GDM1 (cell line): ENCODE measurements at places on chromosomes 1 and 21.

GRCh38 chr1:173016419-173016818 lies 34.3 kb downstream of the TNFSF18 start:
- no peak for DNase-seq

GRCh38 chr1:43834280-43835081 lies 99.1 kb upstream of the ARTN start:
- no peak for DNase-seq

DNA sequence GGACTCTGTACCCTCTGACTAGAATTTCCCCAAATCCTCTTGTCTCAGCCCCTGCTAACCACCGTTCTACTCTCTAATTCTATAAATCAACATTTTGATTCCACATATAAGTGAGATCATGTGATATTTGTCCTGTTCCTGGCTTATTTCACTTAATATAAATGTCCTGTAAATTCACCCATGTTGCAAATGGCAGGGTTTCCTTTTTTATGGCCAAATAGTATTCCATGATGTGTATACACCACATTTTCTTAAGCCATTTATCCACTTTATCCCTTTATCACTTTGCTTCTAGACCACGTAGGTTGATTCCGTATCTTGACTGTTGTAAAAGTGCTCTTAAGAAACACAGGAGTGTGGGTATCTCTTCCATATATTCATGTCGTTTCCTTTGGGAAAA lies 8.9 kb downstream of the RNF187 start:
- no peak for DNase-seq

DNA sequence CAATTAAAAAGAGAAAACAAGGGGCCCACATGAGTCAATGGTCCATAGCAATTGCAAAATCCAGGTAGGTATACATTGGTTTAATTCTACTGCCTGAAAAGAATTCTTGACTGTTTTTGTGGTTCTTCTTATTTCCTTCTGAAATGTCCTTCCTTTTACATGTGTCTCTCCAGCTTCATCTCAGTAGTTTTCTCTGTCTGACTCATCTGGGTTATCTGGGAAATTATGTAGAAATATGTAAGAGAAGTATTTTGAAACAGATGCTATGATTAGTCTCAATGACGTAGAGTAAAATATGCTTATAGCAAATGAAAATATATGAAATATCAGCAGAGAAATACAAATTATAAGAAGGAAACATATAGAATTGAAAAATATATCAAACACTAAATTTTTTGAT lies 953.2 kb downstream of the BRINP3 start:
- no peak for DNase-seq

GRCh38 chr1:63732666-63733065 lies 41.2 kb upstream of the ROR1 start:
- DNase-seq = no peak

- no peak for DNase-seq
Observed at GRCh38 chr1:67194209-67194863, 28.1 kb downstream of the IL23R start.

DNA sequence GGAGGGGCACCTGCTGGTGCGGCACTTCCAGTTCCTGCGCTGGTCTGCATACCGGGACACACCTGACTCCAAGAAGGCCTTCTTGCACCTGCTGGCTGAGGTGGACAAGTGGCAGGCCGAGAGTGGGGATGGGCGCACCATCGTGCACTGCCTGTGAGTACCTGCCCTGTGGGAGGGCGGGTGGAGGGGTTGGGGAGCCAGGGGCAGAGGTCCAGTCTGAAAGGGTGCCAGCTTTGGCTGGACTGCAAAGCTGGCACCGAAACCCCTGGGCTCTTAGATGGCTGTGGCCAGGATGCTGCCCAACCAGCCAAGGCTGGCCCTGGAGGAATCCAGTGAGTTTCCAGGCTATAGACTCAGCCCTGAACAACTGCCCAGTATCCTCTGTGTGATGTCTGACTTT lies 87.3 kb downstream of the PTPRU start:
- DNase-seq = no peak

DNA sequence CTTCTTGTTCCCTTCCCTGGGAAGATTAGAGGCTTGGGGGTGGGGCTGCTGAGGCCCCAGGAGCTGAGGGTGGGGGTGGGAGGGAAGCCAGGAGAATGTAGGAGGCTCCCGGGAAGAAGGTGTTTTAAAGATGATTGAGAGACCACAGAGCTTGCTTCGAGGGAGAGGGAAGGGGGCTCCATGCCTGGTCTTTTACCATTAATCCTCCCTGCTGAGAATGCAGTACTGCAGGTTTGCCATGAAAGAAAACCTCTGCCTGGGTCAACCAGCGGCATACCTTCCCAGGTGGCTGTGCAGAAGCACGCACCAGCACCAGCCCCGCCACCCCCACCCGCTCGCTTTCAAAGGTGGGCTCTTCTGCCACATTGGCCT lies 15.4 kb downstream of the ABCA4 start:
- DNase-seq = no peak

GRCh38 chr1:221316491-221317056 lies 425.3 kb downstream of the DUSP10 start:
- no peak for DNase-seq

- DNase-seq = no peak
Observed at GRCh38 chr1:10788592-10789006, 7.8 kb downstream of the CASZ1 start.

GRCh38 chr21:35616090-35616489 lies 444.2 kb downstream of the SETD4 start:
- no peak for DNase-seq

- no peak for DNase-seq
Observed at GRCh38 chr1:85314726-85315125, 38.3 kb upstream of the BCL10 start.

DNA sequence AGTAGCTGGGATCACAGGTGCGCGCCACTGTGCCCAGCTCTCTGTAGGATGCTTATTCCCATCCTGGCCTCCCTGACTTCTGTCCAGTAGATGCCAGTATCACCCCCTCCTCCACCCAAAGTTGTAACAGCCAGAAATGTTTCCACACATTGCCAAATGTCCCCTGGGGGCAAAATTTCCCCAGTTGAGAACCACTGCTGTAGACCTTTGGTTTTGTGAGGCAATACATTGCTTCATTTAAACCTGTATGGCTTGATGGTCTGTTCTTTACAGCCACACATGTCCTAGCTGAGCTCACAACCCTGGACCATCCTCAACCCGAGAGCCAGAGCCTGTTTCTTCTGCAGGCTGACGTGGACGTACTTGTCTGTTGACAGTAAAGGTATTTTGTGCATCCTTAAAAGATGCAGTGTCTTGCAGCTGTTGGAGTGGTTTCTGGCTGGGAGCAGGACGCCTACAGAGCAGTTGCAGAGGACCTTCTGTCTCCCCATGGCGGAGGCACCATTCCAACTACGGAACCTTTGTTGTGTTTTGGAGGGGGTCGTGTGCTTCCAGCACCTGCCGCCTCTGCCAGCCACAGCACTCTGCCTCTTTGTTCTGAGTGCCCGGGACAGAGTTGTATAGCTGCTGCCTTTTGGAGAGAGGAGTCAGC lies 26.6 kb downstream of the DOP1B start:
- no peak for DNase-seq

DNA sequence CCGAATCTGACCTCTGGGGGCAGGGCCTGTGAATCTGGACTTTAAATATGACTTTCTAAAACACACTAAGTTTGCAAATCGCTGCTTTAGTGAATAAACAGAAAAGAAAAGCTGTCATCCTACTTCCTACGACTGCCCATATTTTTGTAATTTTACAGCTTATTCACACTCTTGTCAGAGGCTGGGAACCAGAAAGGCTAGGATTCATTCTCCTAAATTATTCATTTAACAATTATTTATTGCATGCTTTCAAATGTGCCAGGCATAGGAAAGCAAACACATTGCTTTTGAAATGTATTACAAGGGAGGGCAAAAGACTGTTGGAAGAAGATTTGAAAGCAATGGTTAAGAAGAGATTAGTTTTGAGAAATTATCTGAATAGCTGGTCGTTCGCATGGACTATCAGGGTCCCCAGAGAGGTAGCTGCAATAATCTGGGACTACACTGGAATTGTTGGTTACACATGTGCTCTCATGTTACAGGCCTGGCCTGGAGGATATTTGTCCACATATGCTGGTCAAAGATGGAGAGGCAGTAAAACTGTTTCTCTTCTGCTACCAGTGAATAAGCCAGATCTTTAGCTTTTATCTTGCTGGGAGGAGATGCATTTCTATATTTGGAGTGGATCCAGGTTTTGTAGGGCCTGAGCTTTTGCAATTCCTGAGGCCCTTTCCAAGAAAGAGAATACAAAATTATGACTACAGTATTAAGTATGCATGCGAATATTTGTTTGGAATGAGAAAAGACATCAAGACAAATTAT lies 29.6 kb upstream of the SFPQ start:
- DNase-seq = no peak

DNA sequence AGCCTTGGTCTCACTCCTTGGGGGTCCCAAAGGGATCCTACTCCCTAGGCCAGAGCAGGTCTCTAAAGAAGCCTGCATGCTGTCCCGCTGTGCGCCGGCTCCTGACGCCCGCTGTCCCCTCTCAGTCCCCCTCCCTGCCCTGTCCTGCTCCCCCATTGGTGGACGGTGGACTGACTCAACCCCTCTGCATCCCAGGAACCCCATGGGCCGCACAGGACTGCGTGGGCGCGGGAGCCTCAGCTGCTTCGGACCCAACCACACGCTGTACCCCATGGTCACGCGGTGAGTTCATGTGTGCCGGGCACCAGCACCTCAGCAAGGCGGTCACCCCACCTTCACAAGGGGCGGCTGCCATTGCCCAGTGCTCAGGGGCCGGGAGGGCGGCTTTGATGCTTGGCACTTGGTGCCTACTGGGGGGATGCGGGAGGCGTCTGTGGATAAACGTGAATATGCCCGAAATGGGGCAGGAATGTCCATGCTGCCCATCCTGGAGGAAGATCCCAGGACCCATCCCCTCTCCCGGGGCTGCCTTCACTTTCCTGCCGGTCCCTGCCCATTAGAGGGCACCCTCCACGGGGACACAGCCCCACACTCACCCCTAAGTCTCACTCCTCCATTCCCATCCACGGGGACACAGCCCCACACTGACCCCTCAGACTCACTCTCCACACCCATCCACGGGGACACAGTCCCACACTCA lies 20.2 kb upstream of the LRRC3 start:
- no peak for DNase-seq

GRCh38 chr1:208565756-208566440 lies 321.7 kb upstream of the PLXNA2 start:
- DNase-seq = no peak

DNA sequence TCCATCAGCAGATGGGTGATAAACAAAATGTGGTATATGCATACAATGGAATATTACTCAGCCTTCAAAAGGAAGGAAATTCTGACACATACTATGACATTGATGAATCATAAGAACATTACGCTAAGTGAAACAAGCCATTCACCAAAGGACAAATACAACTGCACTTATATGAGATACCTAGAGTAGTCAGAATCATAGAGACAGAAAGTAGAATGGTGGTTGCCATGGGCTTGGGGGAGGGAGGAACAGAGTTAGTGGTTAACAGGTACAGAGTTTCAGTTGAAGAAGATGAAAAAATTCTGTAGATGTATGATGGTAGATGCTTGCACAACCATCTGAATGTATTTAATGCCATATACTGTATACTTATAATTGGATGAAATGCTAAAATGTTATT lies 39.1 kb upstream of the KCNK2 start:
- no peak for DNase-seq

- DNase-seq = peak; percentile 19
Observed at GRCh38 chr1:230310381-230311163, 115.6 kb downstream of the PGBD5 start.

DNA sequence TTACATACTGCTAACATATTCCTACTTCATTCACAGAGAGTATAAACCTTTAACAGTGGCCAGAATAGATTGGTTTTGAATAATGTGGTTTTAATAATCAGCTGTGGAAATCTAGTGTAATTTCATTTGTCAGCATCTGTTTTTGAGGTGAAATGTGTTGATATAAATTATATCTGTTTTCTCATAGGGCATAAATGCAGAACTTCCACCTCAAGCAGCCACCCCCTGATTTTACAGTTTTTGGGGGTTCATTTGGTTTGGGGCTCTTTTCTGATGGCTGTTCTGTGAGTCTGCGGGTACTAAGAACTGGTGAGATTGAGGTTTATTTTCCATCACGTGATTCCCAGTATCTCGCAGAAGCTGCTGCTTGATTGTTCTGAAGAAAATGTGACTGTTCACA lies 23.2 kb downstream of the EDARADD start:
- no peak for DNase-seq

DNA sequence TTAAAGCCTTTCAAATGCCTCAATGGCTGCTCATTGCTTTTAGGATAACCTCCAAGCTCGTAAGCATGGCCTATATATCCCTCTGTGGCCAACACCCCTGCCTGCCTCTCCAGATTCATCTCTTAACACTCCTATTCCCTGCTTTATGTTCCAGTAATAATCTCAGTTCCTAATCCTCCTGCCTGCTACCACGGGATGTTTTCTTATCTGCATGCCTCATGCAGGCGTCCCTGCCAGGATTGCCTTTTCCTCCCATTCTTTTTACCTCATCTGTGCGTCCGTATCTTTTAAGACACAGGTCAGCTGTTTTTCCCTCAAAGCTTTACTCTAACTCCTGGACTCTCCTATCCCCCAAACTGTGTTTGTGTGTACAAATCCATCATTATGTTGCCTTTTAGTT lies 36.1 kb downstream of the ZBTB40 start:
- no peak for DNase-seq

DNA sequence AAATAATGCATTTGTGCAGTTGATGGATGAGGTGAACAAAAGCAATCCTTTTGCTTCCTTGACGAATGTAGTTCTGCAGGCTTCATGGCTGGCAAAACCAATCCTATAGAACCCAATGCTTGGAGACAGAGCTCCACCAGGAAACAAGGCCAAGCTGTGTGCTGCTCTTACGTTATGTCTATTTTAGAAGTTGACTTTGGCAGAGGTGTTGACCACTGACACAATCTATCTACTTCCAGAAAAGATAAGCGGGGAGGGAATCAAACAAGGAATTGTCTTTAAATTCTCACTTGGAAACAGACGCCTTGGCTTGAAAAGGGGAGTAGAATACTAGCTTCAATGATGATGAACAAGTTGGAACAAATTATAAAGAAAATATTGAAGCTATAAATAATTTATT lies 211.2 kb downstream of the SETD4 start:
- DNase-seq = no peak

DNA sequence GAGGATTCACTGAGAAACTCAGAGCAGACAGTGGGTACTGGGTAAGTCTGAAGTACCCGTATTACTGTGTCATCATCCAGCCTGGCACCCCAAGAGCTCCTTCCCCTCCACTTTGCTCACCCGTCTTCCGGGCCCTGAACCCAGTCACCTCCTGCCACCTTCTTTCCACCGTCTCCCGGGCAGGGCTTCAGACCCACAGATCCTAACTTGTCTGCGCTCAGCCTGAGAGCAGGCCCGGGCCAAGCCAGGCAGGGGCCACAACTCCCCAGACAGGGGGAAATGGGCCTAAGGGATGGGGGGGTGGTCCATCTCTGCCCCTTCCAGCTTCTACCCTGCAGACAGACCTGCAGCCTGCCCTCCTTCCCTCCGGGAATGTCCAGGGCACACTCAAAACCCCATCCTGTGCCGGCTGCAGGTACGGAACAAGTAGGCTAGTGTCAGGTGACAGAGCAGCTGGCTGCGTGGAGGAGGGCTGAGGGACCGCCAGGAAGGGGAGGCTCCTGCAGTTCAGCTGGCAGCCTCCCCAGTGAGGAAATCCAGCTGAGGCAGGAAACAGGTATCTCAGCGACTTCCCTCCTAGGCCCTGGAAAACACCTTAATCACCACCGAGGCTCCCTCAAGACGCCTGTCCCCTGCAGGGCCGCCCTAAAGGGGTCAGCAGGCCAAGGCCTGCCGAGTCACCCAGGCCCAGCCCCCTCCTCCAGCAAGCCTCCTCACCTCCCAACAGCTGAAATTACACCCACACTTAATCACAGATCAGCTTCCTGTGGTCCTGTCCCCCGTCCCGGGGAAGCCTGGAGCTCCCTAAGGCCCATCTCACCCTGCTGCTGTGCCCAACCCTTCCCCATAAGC lies 3.5 kb downstream of the HSPG2 start:
- DNase-seq = no peak
